ENCODE measurements at places on chromosomes 5 and 9.

DNA sequence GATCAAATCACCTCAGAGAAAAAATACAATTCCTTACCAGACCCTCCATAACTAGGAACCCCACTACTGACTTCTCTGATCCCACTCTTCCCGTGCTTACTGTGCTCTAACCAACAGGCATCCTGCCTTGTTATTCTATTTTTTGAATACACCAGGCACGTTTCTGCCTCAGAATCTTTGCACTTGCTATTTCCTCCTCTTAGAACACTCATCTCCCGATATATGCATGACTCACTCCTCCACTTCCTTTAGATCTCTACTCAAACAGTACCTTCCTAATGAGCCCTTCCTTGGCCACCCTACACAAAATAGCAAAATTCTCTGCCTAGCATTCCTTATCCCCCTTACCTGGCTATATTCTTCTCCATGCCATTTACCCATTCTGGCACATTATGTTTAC lies 43.9 kb downstream of the MAPKAP1 start:
- DNase-seq, result no peak

DNA sequence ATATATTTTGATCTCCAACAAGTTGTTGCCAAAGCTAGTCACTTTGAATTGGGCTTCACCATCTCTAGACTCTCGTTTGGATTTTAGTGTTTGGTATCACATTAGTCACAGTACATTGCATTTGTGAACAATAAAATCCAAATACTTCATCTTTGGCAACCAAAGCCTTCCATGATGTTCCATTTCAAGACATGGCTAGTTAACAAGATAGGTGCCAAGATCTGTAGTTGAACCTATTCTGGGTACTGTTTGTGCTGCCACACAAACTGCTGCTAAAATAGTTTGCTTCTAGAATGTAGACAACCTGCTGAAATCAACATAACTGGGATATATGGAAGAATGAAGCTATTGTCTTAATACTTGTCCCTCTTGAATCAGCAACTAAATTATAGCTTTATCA lies 207.5 kb downstream of the LRRC70 start:
- DNase-seq, result no peak

DNA sequence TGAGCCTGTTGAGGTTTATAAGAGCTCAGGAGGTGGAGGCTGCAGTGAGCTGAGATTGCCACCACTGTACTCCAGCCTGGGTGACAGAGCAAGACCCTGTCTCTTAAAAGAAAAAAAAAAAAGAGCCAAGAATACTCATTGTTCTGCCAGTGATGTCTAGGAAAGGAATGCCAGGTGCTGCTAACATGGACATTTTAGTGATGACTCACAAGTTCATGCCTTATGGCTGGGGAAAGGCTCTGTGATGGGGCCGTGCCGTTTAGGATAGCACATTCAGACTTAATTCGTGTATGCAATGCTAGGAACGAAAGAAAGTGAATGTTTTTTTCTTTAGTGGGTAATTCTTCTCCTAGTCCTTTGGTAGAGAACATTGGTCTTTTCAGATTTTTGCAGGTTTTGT lies 134.2 kb downstream of the ARHGAP26 start:
- DNase-seq, result no peak

DNA sequence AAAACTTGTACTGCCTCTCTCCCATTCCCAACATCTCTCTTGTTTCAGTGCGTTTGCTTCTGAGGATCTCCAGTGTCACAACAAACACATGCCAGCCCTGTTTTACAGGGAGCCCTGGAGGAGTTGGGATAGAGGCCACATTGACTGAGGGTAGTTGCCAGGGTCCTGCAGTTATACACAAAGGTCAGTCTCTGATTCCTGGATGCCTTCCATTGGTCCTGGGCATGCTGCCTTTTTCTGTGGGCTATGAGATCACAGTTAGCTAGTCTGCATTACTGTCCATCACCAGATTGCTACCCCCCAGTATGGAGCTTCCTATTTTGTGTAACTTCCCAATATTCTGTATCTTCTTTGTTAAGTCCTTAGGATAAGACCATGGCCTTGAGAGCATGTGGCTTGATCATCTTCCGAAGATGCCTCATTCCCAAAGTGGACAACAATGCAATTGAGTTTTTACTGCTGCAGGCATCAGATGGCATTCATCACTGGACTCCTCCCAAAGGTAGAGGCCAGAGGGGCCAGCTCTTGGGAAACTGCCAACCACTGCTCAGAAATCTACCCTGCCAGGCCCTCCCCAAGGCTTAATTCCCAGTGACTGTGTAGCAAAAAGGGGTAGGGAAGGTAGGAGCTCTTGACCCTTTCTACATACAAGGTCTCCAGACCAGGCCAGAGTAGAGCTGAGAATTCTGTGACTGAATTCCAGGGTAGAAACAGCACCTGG lies 9.5 kb downstream of the NUDT2 start:
- DNase-seq, result no peak

GRCh38 chr9:12740845-12741244 lies 34.0 kb upstream of the LURAP1L start:
- DNase-seq, result no peak

DNA sequence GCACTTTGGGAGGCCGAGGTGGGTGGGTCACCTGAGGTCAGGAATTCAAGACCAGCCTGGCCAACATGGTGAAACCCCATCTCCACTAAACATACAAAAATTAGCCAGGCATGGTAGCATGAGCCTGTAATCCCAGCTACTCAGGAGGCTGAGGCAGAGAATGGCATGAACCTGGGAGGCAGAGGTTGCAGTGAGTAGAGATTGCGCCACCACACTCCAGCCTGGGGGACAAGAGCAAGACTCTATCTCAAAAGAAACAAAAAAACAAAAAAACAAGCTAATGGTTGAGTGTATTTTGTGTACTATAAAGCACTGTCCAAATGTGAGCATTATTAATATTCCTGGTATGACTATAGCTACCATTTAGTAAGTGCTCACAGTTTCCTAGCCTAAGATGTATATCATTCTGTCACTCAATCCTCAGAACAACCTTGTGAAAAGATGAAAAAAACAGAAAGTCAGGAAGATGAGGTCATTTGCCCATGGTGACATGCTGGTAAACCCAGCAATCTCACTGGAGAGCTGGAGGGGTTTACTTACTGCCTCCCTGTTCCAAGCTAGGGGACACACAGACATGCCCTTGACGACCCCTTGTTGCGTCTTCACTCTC lies 27.7 kb downstream of the ARHGEF37 start:
- DNase-seq, result no peak

- DNase-seq, result no peak
These were observed 580.8 kb downstream of the CCDC171 start for GRCh38 chr9:16133556-16134227.

DNA sequence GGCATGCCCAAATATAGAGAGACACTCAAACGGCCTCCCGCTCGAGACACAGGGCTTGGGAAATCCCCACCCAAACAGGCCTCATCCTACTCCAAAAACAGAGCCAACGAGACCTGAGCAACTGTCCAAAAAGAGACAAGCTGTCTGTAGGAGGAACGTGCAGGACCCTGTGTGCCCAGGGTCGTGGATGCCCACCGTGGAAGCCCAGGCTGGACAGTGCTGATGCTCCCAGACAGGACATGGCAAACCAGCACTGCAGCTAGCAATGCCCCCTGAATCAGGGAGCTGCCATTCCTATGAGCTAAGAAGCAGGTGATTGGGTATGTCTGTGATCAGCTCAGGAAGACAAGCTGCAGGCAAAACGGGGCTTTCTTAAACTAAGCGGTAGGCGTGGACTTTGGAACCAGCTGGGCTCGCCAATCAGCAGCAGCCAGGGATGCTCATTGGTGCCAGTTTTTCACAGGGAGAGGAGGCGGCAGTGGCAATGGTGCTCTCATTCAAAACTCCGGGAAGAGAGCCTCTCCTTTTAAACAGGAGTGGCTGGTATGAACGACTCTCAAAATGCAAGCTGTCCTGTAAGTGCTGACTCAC lies 113.1 kb upstream of the IRX2 start:
- DNase-seq, result no peak

DNA sequence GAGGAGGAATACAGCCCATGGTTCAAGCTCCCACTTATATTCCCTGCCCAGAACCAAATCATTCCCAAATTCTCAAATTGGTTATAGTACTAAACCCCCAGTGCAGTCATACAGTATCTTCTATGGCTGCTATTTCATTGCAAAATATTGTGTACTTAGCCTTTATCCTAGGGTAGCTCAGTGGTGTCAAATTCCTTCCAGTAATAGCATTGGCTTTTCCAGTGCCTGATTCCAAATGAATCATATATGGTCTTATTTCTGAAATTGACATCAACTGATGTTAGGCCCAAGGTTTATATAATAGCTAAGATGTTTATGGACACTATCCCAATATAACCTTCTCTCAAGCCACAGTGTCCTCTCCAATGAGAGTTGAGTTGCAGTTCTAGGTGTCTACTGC lies 256.7 kb downstream of the NDUFS4 start:
- DNase-seq, result no peak

GRCh38 chr5:43335681-43336080 lies 22.5 kb upstream of the HMGCS1 start:
- no peak for DNase-seq

DNA sequence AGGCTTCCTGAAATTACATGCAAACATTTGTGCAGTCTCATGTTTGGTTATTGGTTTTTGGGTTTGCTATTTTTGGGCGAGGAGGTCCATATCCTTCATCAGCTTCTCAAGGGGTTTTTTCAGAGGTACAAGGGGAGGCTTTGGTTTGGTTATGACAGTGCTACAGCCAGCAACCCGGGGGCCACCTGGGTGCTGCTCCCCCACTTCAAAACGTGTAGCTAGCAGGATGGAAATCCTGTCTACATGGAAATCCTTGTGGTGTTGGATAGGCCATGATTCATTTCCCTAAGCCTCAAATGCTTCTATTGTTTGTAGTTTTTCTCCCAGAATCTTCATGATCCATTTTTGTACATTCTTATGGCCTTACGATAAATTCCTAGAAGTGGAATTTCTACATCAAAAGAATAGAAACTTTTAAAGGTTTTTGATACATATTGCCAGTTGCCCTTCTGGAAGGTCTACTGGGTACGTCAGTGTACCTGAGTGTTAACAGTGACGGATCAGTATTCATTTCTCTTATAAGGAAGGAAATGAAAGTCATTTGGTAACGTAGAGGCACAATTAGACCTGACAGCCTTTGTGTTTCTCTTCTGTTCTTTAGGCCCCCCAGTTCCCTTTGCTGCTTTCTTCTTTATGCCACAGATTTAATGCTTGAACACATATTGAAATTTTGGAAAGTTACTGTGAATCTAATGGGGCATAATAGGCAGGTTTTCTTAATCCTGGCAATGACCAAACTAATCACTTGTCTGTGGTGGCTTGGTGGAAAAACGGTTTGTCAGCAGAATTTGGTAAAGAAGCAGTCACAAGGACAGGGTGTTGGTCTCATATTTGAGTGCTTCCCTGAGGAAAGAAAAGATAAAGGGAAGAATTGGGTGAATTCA lies 69.7 kb upstream of the ABL1 start:
- no peak for DNase-seq

GRCh38 chr9:108709126-108709525 lies 146.7 kb downstream of the ACTL7B start:
- no peak for DNase-seq

DNA sequence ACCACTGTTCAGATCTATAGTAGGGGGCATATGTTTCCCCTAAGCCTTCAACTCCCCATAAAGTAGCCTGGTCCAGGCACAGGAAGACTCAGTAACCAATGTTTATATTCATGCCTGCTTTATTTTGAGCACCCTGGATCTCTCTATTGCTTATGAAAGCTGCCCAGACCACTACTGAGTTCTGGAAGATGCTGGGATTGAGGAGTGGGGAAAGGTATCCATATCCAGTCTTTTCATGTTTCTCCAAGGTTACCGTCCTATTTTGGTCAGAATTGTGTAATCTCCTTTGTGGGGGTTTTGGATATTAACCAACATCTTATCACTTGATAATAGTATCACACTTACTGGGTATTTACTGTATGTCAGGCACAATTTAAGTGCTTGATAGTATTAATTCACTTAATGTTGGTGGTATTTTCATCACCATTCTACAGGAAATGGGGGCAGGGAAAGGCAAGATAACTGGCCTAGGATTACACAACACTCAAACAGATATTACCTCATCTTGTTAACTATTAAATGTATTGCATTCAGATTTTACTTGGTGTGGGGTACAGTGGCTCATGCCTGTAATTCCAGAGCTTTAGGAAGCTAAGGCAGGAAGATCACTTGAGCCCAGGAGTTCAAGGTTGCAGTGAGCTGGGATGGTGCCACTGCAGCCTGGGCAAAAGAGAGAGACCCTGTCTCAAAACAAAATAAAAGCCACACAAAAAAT lies 36.3 kb downstream of the RUSC2 start:
- no peak for DNase-seq

- DNase-seq, result no peak
These were observed 755.5 kb upstream of the ADAMTS16 start for GRCh38 chr5:4384649-4385048.

GRCh38 chr9:120294003-120294402 lies 286.0 kb downstream of the CDK5RAP2 start:
- DNase-seq, result no peak

DNA sequence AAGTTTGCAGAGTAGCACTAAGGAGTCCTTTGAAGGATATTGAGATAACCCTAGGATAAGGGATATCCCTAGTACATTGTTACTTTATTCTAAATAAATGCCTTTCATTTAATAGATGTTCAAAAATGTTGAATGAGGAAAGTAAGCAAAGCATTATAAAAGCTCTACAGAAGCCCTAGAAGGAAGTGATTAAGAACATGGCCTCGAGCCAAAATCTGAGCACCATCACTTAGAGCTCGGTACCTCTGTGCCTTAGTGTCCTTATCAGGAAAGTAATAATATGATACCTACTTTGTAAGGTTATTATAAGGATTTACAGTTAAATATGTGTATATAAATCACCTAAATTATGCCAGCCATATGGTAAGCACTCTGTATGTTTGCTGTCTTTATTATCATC lies 242.6 kb downstream of the KIAA0825 start:
- DNase-seq, result no peak

DNA sequence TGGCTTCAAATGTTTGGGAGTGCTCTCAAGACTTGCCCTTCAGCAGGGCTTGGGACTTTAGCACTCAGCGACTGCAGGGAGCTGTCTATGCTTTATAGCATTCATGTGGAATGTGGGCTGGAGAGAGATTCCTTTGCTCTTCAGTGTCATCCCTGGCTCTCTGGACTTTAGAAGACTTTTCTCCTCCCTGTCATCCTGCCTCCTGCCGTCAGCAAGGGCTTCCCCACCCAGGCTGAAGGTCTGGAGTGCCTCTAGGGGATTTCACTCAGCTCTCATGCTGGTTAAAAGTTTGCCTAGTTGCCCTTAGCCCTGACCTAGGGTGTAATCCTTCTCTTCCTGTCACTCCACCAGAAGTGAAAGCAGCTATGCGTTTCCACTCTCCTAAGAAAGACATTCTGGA lies 210.9 kb downstream of the FRMD3 start:
- no peak for DNase-seq

- no peak for DNase-seq
These were observed 235.9 kb downstream of the FER start for GRCh38 chr5:108983461-108984092.

- DNase-seq, result no peak
These were observed 21.9 kb downstream of the F2R start for GRCh38 chr5:76737846-76738245.

All from activated CD8-positive, alpha-beta memory T cell treated with anti-CD3 and anti-CD28 coated beads for 1 hour (primary cell).